ENCODE measurements at places on chromosomes 7 and 10.

DNA sequence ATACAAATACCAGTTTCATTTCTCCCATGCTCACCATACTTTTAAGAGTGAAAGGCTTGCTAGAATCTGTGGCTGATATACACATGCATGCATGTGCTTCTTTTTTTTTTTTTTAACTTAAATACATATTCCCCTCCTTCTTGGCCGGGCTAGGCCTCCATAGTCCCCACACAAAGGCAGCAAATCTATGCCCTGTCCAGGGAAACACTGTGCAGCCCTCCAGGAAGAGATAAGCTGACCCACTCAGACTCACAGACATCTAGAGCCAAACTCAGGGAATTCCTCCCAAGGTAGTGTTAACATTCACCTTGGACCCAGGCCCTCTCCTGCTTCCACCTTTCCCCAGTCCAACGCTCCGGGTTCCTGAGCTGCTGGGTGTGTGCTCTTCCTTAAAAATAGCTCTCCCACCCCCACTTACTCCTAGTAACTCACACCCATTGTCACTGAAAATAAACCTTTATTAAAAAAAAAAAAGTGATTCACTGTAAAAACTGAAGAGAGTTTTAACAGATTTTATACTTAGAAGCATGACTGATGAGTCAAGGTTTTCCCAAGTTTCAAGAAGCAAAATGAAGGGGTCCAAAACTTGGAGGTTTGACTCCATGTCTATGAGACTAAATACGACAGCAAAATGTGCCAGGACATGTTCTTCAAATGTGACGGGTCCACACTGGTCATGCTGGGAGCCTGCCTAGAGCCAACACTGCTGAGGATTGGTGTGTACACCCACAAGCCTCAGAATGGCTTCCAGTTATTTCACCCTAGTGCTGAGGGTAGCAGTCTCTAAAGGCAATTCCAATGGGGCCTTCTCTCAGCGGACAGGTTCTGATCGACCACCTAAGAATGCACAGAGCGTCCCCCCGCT, 159.5 kb downstream of the GLI3 start:
- DNase-seq: no peak

- no peak for DNase-seq
These were observed 182.5 kb upstream of the PRSS58 start for GRCh38 chr7:142440219-142440905.

DNA sequence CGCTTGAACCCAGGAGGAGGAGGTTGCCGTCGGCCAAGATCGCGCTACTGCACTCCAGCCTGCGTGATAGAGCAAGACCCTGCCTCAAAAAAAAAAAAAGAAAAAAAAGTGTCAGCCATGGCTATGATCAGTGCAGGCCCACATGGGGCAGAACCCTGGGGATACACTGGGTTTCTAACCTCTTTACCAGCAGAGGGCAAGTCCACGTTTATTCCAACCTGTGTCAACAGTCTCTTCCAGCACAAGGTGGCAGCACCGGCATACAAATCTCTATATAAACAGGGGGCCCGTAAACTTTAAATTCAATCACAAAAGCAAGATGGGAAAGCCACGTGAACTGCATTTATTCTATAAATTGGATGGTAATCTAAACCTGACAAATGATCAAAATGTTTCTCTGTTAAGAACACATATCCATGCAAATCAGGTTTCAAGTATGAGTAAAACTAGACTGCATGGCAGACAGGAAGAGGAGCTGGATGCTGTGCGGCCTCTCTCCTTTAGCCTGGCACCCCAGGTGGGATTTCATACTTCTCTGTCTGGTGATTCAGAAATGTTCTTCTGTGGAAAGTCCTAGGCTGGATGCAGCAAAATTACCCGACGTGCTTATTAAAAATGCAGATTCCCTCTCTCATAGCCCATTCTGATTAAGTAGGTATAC, 60.0 kb upstream of the STEAP1B start:
- peak; percentile 81 for DNase-seq

- DNase-seq: no peak
These were observed 1024.8 kb downstream of the LRMDA start for GRCh38 chr10:76456197-76456596.

DNA sequence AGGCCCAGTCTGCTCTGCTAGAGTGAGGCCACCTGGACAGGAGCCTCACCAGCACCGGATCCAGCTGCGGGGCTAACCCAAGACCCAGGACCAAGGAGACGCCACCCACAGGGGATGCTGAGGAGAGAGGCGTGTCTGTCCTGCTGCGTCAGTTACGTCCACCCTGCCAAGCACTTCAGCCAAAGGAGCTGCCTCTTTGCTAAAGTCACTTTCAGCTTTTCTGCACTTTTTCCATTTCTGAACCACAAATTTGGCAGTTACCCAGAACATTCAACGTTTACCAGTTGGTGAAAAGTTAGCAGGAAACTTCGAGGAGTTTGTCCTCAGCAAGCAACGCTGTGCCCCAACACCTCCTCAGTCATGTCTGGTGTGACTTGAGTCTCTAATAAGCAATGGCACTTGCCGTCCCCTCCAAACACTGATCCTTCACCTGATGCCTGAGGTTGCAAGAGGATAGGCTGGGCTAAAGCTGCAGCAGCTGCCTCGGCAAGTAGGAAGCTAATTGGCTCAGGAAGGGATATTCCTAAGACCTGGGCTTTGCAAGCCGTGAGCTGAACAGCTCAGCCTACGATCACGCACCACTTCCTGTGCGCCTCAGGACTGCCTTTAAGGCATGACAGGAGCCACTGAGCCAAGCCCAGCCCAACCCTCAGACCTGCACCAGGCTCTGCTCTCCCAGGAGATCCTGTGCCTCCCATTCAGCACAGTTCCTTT, 40.1 kb downstream of the KCNH2 start:
- peak; percentile 12 for DNase-seq

- DNase-seq: no peak
These were observed 1.8 kb downstream of the CHST12 start for GRCh38 chr7:2405201-2405600.

DNA sequence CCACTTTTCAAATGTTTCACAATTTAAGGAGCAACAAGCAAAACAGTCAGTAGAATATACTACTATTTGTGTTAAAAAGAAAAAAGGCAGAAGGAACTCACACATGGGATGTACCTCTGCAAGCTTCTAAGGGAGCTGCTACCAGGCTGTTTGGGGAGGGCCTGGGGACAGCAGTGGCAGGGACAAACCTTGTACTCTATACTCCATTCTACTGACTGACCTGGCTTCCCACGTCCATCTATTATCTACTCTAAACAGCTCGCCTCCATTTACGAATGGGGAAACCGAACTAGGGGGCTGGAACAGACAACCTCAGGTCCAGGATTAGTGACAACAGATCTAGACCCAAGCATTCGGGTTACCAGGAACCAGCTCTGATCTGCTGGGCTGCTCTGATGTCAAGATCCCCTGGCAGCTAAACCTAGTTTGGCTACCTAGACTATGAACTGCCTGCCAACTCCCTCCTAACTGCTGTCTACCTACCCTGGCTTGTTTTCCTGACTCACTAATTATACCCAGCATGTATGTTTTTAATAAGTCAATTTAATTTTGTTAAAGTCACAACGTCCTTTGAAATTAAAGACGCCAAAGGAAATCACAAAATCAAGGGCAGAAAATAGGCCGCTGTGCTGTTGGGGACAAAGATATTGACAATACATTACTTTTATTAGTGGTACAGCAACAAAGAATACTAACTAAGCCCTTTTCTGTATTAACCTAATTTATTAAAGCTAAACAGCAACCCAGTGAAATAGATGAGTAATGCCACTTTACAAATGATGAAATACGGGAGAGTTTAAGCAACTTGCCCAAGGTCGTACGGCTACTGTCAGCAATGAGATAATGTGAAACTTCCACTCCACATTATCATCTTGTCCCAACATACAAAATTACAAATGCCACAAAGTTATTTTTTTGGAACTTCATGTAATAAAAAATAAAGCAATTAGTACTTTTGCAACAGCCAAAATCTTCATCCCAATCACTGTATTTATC, 5.3 kb downstream of the PSAP start:
- no peak for DNase-seq
